Stimulated activated CD8-positive, alpha-beta memory T cell treated with anti-CD3 and anti-CD28 coated beads, Interleukin-7, amount 100 ng/mL, for 1 hour (primary cell): ENCODE measurements at places on chromosomes 3 and 15.

- no peak for DNase-seq
These were observed 14.4 kb upstream of the PLSCR1 start for GRCh38 chr3:146558781-146559180.

GRCh38 chr3:60217156-60217911 lies 1033.9 kb downstream of the FHIT start:
- DNase-seq: no peak

GRCh38 chr3:193665370-193665989 lies 72.5 kb downstream of the OPA1 start:
- no peak for DNase-seq

- no peak for DNase-seq
These were observed 36.9 kb upstream of the MYZAP start for GRCh38 chr15:57554812-57555179.

GRCh38 chr3:17555525-17555924 lies 186.9 kb downstream of the TBC1D5 start:
- no peak for DNase-seq

- DNase-seq: no peak
These were observed 52.0 kb downstream of the CCR3 start for GRCh38 chr3:46293991-46294833.

- no peak for DNase-seq
These were observed 31.3 kb downstream of the CMTM7 start for GRCh38 chr3:32422943-32423342.

GRCh38 chr3:52120556-52121463 lies 33.4 kb downstream of the POC1A start:
- DNase-seq: no peak

GRCh38 chr3:78900880-78901279 lies 866.9 kb downstream of the ROBO1 start:
- DNase-seq: no peak

DNA sequence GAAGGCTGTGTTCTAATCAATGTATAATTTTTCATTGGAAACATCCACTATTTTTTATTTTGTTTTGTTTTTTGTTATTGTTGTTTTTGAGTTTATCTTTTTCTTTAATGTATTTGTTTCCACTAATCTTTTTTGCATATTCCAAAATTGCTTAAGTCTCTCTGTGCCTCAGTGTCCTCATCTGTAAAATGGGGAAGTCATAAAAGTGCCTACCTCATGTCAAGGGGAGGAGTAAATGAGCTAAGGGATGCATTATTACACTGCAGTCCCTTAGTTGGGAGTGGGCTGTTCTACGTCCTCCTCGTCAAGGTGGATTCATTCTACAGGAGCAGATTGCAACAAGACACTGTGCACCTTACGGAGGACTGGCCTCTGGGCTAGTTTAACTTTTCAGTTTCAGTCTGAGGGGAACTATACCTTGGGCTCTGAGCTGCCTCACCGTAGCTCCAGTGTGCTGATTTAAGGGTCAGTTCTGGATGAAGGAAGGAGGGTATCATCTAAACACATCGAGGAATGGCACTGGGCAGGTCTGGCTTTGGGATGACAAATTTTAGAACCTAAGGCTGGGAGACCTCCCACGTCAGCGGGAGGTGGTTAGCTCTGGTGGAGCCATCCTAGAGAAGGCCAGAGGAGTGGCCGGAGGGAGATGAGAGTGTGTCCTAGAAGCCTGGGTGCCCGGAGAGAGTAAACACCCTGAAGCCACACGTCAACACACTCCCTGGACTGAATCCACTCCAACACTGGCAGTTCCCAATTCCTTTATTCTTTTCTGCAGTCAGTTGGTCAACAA lies 5.1 kb upstream of the SRP14 start:
- DNase-seq: no peak

GRCh38 chr3:25471081-25471768 lies 43.2 kb downstream of the RARB start:
- no peak for DNase-seq

DNA sequence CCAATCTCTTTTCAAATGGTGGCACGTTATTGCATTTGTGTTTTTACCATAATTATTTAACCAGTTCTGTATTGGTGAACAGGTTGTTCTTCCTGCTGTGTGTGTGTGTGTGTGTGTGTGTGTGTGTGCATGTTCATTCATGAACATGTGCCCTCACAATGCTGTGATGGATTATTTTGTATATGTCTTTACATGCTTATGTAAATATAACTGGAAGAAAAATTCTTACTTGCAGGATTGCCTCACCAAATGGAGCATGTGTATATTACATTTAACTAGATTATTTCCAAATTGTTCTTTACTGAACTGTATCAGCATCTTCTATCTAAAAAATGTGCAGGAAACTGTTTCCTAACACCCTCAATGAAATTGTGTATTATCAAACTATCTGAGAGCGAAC lies 175.2 kb upstream of the ZPLD1 start:
- no peak for DNase-seq

- DNase-seq: no peak
These were observed 51.0 kb upstream of the SH3GL3 start for GRCh38 chr15:83396101-83396500.

DNA sequence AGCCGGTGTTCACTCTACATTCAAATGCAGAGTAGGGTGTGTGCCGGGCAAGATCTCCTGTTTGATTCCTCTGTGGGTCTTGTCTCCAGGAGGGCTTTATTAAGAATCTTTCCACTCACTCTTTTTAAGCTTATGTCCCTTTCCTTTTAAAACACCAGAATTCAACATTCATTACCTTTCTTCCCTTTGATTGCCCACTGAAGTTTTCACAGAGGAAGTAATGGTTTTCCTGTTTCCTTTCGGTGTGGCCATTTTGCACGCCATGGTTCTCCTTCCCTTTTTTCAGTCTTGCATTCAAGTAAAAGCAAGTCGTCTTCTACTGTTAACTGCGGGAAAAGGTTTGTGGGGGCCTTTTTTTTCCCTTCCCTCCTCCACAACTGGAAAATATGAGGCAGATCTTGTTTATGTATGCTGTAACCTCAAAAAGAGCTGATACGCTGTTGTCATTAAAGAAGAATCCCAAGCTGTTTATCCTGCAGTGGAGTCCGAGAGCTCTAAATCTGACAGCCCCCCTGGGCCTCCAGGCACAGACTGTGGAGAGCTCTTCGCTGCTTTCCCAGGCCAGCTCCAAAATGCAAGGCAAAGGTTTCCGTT lies 40.5 kb downstream of the FILIP1L start:
- no peak for DNase-seq

GRCh38 chr15:89335298-89336041 lies 846 bp upstream of the POLG start:
- no peak for DNase-seq

- no peak for DNase-seq
These were observed 167.8 kb upstream of the CCDC54 start for GRCh38 chr3:107209302-107209990.
